ENCODE measurements at places on chromosomes 7 and 10.

DNA sequence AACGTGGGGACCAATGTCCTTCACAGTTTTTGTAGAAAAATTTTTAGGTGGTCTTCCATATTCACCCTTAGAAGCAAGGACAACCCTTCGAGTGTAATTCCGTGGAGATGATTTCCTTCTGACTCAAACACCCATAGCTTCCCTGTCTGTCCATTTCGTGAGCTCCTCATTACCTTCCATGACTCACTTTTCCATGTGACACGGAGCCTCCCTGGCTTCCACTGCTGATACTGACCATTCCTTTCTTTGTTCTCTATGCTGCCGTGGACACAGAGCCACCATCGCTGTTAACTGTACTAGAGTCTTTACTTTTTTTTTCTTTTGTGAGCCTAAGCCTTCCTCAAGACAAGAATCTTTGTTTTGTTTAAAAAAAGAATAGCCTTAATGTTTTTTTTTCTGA, 12.5 kb upstream of the ARMS2 start:
- no peak for DNase-seq

- no peak for DNase-seq
Measured at GRCh38 chr10:91604553-91605534, 28.0 kb downstream of the PPP1R3C start.

GRCh38 chr7:142391191-142391992, 133.5 kb upstream of the PRSS58 start:
- DNase-seq: no peak

DNA sequence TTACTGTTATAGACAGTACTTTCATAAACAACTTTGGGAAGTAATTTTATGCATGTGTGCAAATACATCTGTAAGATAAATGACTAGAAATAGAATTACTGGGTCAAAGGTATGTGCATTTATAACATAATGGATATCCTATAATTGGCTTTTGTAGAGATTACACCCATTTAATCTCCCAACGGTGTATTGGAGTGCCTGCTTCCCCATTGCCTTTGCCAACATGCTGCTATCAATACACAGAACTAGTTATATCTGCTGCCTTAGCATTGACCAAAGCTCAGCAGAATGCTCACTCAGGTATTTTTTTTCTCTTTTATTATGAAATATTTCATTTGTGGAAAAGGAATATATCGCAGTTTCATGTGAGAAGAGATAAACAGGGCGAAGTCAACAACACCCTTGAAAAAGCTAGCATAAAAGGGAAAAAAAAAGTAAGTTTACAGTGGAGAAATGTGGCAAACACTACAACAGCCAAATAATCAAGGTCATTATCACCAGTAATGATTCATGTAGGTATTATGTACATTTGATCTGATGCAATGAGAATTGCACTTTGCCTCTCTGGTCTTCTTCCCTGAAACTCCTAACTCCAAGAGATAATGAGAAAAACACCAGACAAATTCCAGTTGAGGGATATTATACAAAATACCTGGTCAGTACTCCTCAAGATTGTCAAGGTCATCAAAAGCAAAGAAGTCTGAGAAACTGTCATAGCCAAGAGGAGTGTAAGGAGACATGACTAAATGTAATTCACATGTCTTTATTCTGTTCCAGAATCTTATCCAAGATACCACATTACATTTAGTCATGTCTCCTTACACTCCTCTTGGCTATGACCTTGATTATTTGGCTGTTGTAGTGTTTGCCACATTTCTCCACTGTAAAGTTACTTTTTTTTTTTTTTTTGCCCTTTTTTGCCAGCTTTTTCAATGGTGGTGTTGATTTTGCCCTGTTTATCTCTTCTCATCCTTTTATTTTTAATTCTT, 36.8 kb downstream of the MARCHF5 start:
- no peak for DNase-seq

GRCh38 chr7:51706851-51707250, 390.2 kb upstream of the COBL start:
- DNase-seq: no peak

GRCh38 chr7:100166317-100166940, 2.0 kb downstream of the GAL3ST4 start:
- DNase-seq: no peak

- DNase-seq: no peak
Measured at GRCh38 chr10:70584909-70585544, 17.5 kb downstream of the PRF1 start.

DNA sequence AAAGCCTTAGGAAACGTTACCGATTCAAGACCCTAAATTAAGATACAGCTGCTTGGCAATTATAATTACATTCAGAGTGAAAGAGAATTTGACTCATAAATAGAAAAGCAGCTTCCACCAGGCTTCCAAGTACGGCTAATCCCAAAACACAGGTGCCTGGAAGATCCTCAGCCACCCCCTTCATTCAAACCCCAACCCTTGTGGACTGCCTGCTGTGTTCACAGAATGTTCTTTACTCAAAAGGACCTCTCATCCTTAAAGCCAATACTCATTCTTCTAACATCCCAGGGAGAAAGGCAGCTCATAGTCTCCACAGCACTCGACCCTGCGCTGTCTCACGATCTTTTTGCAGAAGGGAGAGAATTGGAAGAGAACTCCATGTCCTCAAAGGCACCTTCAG, 32.9 kb downstream of the RNF32 start:
- no peak for DNase-seq

GRCh38 chr7:2354939-2355704, 495 bp downstream of the EIF3B start:
- no peak for DNase-seq

DNA sequence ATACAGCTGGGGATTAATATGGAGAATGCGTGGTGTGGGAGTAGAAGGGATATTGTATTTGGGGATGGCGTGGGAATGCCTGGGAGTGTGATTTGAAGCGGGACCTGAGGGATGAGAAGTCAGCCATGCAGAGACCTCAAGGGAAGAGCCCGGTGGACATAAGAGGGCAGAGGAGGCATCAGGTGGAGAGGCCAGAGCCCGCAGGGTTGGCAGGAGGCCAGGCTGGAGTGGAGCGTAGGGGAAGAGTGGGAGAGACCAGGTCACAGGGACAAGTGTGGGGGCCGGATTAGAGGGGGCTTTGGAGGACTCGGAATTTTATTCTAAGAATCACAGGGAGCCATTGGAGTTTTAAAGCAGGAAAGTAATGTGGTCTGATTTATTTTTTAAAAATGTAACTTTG, 2.0 kb downstream of the NDUFB2 start:
- DNase-seq: no peak

GRCh38 chr7:128168667-128169210, 72.3 kb upstream of the LEP start:
- no peak for DNase-seq

DNA sequence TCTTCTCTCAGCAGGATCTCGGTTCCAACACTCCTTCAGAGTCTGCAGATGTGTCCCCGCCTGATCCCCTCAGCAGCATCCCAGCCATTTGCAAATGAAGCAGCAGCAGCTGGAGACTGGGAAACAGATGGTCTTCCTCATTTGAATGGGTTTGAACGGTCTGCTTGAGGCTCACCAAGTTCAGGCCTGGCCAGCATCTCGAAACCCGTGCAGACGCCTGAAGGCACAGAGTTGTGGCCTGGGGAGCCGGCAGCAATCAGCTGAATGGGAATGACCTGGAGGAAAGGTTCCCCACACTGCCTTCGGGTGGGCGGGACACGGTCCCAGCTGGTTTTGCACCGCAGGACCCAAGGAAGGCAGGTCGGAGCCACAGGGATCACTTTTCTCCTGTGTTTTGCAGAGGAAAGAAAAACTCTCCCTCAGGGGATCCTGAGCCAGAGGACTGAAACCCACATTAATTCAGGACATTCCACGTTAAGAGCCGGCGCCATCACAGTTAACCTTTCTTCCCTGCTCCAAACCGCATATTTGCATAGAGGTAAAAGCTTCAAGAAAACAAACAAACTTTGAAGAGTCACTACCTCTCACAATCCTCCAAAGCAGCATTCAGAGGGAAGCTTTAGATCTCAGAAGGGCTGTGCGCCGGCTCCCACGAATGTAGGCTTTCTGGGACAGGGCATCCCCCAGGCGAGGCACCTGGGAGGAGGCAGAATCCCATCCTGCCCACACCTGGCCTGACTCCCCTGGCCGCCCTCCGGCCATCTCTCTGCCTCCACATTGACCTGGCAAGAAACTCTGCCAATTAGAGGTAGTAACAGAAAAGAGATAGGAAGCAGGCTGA, 17.7 kb downstream of the FGFR2 start:
- no peak for DNase-seq

Data from activated gamma-delta T cell treated with anti-CD3 and anti-CD28 coated beads, Interleukin-2, amount 50 U/mL, for 16 hours (primary cell).